Type B pancreatic cell (in vitro differentiated cells): ENCODE measurements at places on chromosomes 11 and 22. TPM values are rescaled to one million over a fixed set of nuclear protein-coding genes. Genes with fewer than 3 reads are reported as not detected.
A peak's percentile ranks its signal among the peaks of the same experiment; 100 is the strongest.

DNA sequence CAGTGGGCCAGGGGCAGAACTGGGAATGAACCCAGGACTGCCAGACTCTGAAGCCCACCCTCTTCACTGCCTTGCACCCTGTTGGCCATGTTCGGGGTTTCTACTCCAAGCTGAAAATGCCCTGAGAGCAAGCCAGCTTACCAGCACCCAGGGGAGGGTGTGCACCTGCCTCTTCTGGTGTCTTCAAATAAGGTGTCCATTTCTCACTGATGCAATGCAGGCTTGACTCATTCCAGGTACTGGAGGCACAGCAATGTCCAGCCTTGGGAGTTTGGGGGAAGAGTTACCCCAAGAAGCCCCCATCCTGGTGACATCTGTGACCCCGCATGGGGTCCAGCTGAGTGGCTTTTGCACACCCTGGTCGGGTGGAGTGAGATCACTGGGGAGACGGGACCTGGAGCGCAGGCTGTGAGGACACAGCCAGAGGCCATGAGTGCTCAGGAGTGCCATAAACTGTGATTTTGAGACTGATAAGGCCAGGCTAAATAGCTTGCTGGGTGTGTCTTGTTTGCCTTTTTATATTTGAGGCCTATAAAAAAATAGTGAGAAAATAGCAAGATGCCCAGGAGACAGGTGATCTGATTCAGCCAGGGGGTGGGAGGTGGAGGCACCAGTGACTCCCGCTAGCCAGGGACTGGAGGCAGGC lies 4.6 kb upstream of the CERK start:
- H3K4me1 ChIP-seq, result peaks cover 9% of the 10 kb centered on the region
- H3K27ac ChIP-seq, result peak overlapping the region; percentile 75
- DNase-seq, result no peak
- H3K4me3 ChIP-seq, result peak overlapping the region; percentile 34
- no peaks in the 10 kb centered on the region for H3K36me3 ChIP-seq

Gene MUC15
- total RNA-seq, result 6.9 and 19.7 TPM in 2 replicates

DNA sequence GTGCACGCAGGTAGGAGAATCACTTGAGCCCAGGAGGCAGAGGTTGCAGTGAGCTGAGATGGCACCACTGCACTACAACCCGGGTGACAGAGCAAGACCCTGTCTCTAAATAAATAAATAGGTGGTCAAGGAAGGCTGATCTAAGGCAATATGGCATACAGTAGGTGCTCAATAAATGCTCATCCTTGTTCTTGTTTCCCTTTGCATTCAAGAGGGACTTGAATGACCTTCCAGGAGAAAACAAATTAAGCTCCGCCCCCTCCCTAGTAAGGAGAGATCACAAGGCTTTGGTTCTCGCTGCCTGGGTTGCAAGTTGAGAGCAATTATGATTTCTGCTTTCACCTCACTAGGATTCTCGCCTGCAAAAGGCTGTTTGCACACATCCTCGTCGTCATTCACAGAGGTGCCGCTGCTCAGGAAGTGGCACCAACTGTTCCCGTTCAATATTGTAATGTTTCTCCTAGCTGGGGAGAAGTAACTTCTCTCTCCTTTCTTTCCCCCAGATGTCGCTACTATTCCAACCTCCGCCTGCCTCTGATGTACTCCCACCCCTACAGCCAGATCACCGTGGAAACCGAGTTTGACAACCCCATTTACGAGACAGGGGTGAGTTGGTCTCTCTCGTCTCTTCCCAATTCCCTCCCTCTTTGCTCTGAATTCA lies 51.8 kb upstream of the ASPHD2 start:
- peaks cover 6% of the 10 kb centered on the region for H3K4me1 ChIP-seq
- H3K36me3 ChIP-seq, result no peaks in the 10 kb centered on the region
- peak overlapping the region; percentile 8 for H3K4me3 ChIP-seq
- H3K27me3 ChIP-seq, result peaks cover 77% of the 10 kb centered on the region
- DNase-seq, result no peak
- H3K27ac ChIP-seq, result peak overlapping the region; percentile 61

DNA sequence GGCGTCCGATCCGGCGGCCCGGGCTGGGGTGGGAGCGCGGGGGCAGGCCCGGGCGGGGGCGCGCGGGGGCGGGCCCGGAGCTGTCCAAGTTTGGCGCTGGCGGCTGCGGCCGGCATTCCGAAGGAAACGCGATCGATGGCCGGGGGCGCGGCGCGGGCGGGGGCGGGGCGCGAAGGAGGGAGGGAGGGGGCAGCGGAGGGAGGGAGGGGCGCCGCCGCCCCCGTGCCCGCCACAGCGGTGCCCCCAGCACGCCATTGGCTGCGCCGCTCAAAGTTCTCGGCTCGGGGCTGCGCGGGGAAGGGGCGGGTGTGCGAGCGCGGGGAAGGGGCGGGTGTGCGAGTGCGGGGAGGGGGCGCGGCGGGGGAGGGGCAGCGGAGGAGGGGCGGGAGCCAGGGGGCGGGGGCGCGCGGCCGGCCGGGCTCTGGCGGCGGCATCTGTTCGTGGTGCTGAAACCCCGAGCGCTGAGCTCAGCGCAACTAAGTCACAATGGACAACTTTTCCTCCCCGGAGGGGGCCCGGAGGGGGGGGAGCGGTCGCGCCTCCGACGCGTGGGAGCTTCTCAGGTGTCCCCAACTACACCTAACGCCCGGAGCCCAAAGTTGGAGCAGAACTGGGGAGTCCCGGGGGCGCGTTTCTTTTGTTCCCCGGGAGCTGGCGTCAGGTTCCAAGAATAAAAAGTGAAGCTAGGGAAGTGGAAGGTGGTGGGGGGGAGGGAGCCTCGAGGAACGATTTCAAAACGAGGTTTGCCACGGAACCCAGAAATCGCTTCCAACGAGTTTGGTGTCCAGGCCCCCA lies 2.2 kb downstream of the PHF21B start:
- peak; percentile 88 for DNase-seq
- peaks cover 4% of the 10 kb centered on the region for H3K36me3 ChIP-seq
- H3K27ac ChIP-seq, result no peak overlapping the region
- H3K4me1 ChIP-seq, result peaks cover 34% of the 10 kb centered on the region
- H3K27me3 ChIP-seq, result peaks cover 43% of the 10 kb centered on the region
- H3K4me3 ChIP-seq, result peak overlapping the region; percentile 83

DNA sequence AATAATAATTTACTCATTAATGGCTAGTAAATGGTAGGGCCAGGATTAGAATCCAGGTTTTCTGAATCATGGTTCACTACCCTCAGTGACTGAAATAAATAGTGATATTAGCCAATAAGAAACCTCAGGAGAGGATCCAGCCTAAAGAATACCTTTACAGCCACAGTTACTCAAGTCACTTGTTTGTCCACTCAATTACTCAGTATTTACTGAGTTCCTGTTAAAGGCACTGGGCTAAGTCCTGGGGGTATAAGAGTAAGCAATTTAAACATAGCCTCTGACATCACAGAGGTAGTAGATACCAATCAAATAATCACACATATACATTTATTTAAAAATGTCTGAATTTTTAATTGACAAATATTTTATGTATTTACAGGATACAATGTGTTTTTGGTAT lies 56.8 kb upstream of the GAB2 start:
- no peak for DNase-seq
- no peak overlapping the region for H3K4me3 ChIP-seq
- peaks cover 29% of the 10 kb centered on the region for H3K36me3 ChIP-seq
- H3K4me1 ChIP-seq, result no peaks in the 10 kb centered on the region

DNA sequence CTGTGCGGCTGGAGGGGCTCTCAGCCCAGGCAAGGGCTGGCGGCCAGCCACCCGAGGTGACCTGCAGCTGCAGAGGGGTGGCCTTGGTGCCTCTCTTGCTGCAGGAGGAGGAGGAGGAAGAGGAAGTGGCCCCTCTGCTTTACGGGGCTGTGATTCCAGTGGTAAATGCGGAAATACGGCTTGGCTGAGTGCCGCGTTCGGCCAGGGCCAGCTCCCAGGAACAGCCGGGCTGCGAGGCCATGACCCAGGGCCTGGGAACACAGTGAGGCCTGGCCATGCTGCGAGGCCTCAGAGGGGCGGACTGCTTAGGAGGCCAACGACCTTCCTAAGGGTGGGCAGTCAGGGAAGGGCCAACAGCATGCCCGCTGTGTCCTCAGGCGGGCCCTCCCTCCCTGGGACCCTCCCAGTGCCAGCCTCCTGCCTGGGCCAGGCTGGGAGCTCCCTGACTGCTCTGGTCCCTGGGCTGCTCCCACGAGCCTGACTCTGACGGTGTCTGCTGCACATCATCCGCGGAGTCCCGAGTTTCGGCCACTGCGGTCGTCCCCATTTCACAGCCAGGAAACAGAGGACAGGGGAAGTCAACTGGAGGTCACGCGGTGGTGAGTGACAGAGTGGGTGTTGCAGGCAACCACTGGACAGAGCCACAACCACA lies 20.8 kb upstream of the PPARA start:
- H3K4me3 ChIP-seq, result no peak overlapping the region
- no peaks in the 10 kb centered on the region for H3K4me1 ChIP-seq
- DNase-seq, result no peak
- no peaks in the 10 kb centered on the region for H3K36me3 ChIP-seq
- no peak overlapping the region for H3K27ac ChIP-seq
